Non-pigmented ciliary epithelial cell (primary cell): ENCODE measurements at places on chromosomes 11 and 22.

DNA sequence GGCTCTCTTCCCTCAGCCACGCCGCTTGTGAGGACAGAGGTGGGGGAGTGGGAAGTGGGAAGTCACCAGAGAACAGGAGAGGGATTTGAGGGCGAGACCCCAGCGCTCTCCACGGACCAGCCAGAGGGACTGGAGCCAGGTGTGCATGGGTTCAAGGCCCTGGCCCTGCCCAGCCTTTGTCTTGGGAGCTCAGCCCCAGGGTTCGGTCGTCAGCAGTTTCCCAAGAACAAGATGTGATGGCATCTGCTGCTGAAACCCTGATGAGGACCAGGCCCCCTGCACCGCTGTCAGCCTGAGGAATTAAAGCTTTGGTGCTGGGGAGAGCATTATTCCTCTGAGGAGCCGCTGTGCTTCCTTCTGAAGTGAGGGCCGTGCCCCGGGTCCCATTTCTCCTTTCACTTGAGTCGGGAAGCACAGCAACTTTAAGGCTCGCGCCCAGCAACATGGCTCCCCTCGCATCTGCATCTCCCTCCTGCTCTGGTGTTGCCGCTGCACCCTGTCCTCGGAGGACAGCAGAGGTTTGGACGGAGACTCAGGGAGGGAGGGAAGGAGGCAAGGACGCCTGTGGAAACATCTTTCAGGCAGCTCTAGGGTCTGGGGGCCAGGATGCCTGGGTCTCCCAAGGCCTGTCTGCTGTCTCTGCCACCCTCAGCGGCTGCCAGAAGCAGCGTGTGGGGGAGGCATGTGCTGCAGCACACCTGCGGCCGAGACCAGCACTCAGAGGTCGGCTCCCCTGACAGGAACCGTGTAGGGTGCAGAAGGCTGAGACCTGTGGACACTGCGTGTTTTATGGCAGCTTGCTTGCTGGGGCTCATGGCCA, 3.8 kb downstream of the IFITM5 start:
- no peak for DNase-seq

GRCh38 chr11:134145715-134146114, 76.8 kb downstream of the JAM3 start:
- DNase-seq = no peak

GRCh38 chr11:74138021-74138420, 32.8 kb downstream of the C2CD3 start:
- no peak for DNase-seq

DNA sequence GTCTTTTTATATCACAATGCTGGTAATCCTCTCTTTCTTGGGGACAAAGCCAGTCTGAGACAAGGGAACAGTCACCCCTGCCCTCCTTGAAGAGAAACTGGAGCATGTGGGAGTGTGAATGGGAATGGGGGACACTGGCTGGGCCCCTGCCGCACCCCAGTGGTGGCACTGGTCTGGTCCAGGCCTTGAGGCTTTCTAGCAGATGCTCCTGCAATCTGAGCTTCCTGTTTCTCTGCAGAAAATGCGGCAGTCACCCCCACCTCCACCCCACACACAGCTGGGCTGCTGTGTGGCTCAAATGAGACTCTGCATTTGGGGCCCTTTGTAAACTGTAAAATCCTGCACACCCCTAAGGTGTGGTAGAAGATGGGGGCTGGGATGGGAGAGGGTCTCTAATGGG, 6.6 kb upstream of the MARK2 start:
- DNase-seq = no peak

GRCh38 chr22:43390872-43391271, 20.9 kb upstream of the MPPED1 start:
- DNase-seq = no peak

GRCh38 chr11:46489656-46490560, 98.3 kb upstream of the CHRM4 start:
- DNase-seq = peak; percentile 13

GRCh38 chr11:78380615-78381051, 37.0 kb downstream of the GAB2 start:
- DNase-seq = peak; percentile 37

GRCh38 chr11:67373648-67374570, 511 bp upstream of the CLCF1 start:
- peak; percentile 77 for DNase-seq

- no peak for DNase-seq
Measured at GRCh38 chr11:125591649-125592304, 875 bp upstream of the STT3A start.

DNA sequence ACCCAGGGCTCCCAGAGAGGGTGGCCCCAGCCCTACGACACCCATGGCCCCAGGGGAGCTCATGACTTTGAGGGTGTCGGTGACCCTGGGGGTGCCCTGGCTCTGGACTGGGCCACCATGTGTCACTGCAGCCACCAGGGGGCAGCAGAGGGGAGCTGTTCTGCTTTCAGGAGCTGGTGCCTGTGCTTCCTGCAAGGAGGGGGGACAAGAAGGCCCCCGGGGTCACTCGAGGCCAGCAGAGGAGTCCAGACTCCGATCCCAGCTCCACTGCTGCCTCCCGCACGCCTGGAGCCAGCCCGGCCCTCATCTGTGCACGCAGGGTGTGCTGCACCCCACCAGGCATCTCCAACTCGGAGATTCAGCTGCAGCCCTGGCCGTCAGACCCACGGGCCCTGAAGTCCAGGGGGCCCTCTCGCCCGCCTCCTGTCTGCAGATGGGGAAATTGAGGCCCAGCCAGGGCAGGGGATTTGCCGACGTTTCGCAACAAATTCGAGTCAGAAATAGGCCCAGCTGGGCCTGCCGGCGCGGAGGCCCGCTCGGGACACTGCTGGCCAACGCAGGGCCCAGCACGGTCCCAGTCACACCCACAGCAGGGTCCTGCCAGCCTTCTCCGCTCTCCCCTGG, 29.5 kb upstream of the WNT7B start:
- DNase-seq = no peak

DNA sequence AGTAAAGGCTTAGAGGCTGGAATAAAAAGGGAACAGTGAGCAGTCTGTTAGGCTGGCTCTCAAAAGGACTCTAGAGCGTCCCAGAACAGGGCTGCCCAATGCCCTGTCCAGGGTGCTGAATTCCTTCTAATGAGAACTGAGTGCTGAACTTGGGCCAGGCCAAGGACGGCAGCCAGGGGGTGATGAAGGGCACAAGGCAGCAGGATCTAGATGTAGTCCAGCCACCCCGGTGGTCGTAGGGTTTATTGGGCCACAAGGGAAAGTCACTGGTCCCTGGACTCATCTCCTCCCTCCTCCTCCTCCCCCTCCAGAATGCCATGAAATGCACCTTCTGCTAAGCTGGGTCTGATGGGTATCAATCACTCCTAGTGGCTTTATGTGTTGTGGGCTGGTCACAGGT, 19.2 kb downstream of the NPTXR start:
- peak; percentile 31 for DNase-seq

- no peak for DNase-seq
Measured at GRCh38 chr11:110053848-110054414, 39.3 kb upstream of the ZC3H12C start.

- DNase-seq = no peak
Measured at GRCh38 chr11:10646005-10646404, 47.5 kb downstream of the IRAG1 start.

- no peak for DNase-seq
Measured at GRCh38 chr11:47325271-47326041, 27.0 kb downstream of the MYBPC3 start.

GRCh38 chr11:11332141-11332710, 20.8 kb downstream of the CSNK2A3 start:
- DNase-seq = no peak

DNA sequence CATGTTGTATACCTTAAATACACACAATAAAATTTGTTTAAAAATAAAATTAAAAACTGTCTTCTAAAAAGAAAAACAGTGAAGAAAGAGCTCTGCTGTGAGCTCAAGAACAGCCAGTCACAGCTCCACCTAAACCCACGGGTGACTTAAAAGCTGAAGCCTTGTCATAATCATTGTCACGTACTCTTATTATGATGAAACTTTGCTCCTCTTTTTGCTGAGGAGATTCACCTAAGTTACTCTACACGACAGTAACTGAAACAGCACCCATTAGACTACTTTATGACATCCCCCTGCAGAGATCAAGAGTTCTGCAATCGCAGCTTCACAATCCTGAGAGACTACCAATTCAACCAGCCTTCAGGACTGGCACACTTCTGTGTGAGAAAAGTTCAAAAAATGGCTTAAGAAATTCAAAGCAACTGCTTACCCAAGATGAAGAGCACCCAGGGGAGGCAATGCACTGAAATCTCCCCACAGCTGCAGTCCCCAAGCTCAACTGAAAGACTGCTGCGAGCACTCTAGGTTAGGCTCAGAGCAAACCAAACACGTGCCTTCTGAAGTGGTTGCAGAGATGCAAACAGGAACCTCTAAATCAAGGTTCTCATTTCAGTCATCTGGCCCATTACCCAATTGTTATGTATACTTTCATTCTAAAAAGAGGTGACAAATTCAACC, at the start of gene JAML:
Gene JAML, minus strand, starts transcription at position 501 of the 678 bp plus-strand sequence. CDS start 10,145 bp downstream, outside the sequence.
- no peak for DNase-seq

- no peak for DNase-seq
Measured at GRCh38 chr11:102849311-102849710, 5.9 kb upstream of the MMP3 start.

- DNase-seq = no peak
Measured at GRCh38 chr22:49491221-49491635, 336.4 kb downstream of the BRD1 start.

- no peak for DNase-seq
Measured at GRCh38 chr11:94593030-94593429, 25.9 kb downstream of the PIWIL4 start.

DNA sequence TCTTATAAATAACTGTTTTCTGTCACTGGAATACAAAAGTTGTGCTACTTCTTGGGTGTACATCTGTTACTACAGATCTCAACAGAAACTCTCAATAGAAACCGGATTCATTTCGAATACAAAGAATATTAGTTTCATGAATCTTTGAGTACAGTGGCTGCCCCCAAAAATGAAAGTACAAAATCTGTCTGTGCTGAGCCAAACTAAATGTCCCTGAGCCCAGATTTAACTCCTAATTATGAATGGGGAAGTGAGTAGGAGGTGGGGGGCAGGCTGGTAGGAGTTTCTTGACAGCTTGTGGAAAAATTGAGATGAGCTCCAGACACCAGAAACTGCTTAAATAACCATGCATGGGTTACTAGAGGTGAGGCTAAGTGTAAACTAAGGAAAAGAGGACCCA, 41.6 kb downstream of the PITPNB start:
- DNase-seq = no peak
